Fibroblast of skin of left biceps (primary cell): ENCODE measurements at places on chromosomes 3 and 15.

- DNase-seq: no peak
Measured at GRCh38 chr15:70258369-70259027, 160.8 kb upstream of the TLE3 start.

DNA sequence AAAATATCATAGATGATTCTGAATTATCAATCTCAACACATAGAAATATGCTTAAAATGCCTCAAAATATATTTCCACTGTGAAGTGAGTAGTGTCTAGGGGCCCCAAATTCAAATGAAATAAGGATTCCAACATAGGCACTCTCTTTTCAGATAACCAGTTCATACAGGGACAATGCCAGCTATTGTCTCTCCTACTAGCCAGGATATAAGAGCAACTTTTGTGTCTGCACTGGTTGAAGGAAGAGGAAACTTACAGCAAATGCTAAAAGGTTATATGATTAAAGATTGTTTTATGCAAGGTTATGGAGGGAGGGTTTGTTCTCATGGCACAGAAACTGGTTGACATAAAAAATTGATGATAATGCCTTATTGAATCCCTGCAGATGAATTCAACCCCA lies 579.4 kb upstream of the ALCAM start:
- no peak for DNase-seq

DNA sequence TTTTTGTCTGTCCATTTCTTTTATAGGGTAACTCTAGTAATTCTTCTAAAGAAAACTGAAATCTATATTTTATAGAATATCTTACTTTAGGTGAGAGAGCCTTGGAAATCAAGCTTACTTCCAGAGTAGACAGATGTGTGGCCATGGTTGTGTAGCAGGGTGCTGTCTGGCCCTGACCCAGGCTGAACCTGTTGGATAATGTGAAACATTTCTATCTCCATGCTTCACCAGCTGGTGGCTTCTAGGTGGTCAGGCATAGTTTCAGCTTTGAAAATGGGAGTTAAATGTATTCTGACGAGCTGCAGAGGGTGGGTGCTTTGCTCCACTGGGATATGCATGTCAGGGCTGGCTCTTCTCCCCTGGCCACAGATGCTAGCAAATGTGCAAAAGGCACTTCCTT lies 20.8 kb upstream of the NR2C2 start:
- no peak for DNase-seq

GRCh38 chr3:42014921-42015533 lies 53.1 kb upstream of the ULK4 start:
- no peak for DNase-seq

DNA sequence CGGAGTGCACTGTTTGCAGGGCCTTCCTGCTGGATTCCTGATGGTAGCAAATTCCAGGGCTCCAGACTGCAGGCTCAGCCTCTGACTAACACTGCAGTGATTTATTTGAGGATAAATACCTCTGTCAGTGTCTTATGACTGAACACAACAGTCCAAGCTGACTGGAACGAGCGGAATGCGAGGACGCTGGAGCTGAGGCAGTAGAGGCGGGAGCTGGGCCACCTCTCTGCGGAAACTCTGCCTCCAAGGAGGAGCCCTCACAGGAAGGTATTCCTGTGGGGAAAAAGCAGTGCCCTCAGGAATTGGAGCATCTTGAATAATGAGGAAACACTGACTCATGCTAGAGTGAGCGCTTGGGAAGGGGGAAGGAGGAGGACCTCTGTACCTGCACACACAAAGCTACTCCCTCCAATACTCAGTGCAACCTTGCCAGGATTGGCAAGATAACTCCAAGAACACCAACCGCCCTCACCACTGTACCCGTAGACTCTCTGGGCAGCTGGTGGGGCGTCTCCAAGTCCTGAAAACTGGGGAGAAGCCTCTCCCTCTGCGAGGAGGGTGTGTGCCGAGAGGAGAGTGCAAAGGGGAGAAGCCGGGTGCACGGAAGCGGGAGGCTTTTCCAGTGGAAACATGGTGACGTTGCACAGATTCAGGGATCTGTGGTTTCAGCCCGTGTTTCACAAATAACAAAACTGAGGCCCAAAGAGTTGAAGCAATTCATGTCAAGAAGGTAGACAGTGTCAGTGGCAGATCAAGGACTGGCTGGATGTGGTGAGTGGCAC lies 43.0 kb downstream of the VGLL4 start:
- DNase-seq: peak; percentile 99
